Stimulated activated CD4-positive, alpha-beta T cell treated with anti-CD3 and anti-CD28 coated beads, TNF-alpha, amount 100 ng/mL, for 24 hours (primary cell): ENCODE measurements at places on chromosomes 11 and 22.

GRCh38 chr11:96130061-96130620 is 206.2 kb upstream of the MTMR2 start:
- DNase-seq: no peak

DNA sequence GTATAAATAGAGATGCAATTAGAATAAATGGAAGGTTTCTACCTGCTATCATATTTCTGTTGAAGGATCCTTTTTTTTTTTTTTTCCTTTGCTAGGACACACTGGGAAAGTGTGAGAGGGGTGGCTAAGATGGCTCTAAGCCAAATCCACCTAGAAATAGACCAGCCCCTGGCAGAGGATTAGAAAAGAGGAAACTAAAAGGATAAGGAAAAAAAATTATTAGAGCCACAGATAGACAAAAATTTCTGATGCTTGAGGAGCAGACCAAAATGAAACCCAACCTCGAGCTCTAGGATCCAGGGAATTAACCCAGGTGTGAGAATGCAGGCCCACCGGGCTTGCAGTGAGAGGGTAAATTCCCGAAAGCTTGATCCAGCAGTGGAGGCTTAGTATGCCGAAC is 262.3 kb downstream of the CADM1 start:
- no peak for DNase-seq

- no peak for DNase-seq
Observed at GRCh38 chr22:50297510-50298265, 9.8 kb downstream of the PLXNB2 start.

GRCh38 chr11:12174477-12175143 is 64.2 kb downstream of the MICAL2 start:
- no peak for DNase-seq

DNA sequence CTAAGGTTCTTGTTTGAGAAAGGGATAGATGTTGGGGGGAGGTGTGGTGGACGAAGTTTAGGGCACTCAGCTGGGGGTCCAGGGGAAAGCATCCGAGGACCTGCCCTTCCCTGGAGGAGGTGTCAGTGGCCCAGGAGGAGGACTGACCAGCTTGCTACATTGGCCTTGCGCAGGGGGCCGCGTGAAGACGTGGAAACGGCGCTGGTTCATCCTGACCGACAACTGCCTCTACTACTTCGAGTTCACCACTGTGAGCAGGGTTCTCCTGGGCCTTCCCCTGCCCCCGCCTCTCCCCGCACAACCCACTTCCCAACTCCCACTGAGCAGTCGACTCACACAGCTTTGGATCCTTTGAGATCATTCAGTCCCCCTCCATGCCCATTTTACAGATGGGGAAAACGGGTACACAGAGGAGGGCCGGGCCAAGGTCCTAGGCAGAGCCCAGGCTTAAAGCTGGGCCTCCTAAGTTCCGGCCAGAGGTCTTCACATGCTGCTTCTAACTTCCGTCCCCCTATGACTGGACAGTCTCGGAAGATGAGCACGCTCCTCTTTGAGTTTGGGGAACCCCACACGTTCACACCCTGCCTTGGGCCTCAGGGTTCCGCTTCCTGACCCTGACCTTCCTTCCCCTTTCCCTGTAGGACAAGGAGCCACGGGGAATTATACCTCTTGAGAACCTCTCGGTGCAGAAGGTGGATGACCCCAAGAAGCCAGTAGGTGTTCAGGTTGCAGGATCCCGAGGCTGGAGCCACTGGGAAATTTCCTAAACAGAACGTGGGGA is 28.7 kb downstream of the CYTH4 start:
- DNase-seq: no peak

- DNase-seq: no peak
Observed at GRCh38 chr22:19689408-19689807, 24.9 kb upstream of the SEPTIN5 start.

- no peak for DNase-seq
Observed at GRCh38 chr22:37269936-37270678, 12.2 kb upstream of the CYTH4 start.

DNA sequence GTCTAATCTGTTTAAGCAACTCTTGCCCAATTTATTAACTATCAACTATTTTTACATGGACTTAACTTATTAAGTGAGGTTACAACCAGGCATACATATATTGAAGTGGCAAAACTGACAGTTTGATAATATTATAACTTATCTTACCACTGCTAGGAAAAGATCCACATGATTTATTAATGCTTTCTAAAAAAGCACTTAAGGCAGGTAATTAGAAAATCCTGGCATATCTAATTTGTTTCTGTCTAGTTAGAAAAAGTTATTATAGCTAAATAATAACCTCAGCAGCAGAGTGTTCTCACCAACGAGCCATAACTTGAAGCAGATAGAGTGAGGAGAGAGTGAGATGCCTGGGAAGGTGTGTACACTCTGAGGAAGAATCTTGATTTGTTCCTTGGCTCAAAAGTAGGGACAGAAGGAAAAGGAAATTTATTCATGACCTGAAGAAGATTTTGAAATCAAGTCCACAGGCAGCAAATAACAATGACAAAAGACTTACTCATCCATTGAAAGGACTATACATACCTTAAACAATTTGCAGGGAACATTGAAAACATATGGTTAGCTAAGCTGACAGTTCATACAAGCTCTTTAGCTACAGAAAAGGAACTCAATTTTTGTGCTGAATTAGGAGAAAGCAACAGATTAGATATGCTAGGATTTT is 7.1 kb upstream of the MUC15 start:
- DNase-seq: no peak
